ENCODE measurements at places on chromosomes 4 and X.

DNA sequence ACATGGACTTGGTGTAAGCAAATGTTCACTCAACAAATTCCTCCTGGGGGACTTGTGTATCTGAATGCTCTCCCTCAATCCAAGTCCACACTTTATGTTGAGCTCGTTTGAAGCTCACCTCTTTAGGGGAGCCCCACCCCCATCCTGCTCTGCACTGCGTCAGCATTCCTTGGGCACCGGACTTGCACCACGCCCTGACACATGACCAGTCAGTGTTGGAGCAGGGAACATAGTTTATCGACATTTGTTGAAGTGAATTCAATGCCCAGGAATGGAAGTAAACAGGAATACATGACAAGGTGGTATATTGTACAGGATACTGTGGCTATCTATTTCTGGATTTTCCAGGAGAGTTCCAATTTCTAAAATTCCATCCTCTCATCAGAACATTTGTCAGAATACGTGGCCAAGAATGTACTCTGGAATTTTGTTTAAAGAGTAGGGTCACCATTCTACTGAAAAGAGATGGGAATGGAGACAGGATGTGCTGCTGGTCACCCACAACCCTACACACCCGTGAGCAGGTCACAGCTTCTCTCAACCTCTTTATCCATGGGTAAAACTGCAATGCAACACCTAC is 60.0 kb upstream of the LNX1 start:
- DNase-seq, result no peak

DNA sequence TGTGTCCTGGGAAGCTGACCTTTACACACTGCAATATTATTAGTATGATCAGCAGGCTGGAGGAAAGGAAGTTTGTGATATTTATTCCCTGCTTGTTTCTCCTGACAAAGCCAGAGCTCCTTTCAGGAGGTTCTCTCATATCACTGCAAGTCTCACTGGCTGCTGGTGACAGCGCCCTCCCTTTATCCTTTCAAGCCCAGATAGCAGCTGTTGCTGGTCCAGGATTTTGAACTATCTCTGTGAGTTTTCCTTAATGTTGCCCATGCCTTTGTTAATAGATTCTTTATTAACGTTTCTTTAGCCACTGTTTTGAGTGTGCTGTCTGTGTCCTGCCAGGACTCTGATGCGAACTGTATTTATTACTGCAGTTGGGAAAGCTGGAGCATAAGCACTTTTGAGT is 518.7 kb downstream of the C4orf33 start:
- no peak for DNase-seq

- DNase-seq, result no peak
These were observed 14.0 kb upstream of the TAPT1 start for GRCh38 chr4:16240300-16240699.

DNA sequence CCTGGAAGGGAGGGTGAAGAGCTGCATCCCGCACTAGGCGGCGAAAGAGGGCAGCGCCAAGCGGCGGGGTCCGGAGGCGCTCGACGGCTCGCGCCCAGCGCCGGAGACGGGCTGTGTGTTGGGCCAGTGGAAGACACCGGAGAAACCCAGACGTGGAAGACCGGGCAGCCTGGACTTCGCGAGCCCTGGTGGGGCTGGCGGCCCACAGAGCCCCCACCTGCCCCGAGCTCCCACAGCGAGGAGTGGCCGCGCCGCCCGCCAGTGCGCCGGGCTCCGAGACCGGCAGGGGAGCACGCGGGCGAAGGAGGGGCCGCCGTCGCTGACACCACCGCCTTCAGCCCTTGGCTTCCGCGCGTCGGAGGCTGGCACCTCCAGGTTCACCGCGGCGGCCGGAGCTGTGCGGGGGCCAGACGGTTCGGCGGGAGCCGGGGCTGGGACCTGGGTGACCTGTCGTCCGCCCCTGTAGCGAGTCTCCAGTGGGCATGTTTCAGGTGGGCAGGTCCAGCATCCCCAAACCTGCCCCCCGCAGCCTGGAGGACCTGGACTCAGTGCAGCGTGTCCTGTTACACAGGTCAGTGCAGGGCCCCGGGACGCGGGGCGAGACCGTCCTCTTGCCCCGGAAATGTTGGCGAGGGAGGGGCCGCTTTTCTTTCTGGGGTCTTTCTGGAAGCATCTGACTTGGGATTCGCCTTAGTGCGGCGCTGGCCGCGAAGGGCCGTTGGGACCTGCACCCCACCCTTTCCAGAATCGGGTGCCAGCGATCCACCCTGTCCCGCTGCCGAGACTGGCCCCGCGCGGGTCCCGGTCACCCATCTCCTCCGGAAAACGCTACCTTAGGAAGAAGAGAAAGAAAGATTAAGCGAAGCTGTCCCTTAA is 9.6 kb upstream of the INTU start:
- DNase-seq, result no peak

DNA sequence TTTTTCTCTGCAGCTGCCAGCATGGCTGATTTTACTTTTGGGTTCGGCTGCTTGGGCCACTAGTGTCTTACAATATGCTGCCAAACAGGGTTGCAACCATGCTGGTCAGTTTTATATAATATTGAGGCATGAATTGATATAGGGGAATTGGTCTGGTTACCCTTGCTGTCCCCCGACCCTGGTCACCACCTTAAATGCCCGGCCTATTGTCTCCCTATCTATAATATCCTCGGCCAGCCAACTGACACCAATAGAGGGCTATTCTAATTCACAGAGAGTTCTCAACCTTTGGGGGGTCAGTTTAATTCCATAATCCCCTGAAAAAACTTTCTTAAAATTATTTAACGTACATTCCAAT is 28.7 kb downstream of the SULT1E1 start:
- DNase-seq, result no peak

- DNase-seq, result no peak
These were observed 17.0 kb upstream of the AP1AR start for GRCh38 chr4:112214390-112215264.

Data from activated CD4-positive, alpha-beta T cell treated with anti-CD3 and anti-CD28 coated beads for 24 hours (primary cell).